ENCODE measurements at places on chromosomes 5 and 9.

DNA sequence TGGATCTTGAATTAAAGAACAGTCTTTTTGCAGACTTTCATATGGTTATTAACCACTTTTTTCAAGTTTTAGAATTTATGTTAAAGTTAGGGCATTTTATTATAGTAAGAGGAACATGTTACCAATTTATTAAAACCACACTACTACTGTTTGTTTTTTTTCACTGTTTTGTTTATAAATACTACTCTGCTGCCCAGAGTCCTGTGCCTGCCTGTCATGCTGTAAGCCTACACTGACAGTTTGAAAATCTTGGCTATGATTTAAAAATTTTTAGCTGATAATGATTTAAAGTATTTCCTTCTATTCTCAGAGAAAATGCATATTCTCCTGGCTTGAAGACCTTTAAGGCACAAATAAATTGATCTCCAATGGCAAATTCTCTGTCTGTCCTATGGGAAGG is 128.7 kb downstream of the RPS23 start:
- DNase-seq = no peak

GRCh38 chr9:14119694-14120514 is 194.0 kb downstream of the NFIB start:
- no peak for DNase-seq

DNA sequence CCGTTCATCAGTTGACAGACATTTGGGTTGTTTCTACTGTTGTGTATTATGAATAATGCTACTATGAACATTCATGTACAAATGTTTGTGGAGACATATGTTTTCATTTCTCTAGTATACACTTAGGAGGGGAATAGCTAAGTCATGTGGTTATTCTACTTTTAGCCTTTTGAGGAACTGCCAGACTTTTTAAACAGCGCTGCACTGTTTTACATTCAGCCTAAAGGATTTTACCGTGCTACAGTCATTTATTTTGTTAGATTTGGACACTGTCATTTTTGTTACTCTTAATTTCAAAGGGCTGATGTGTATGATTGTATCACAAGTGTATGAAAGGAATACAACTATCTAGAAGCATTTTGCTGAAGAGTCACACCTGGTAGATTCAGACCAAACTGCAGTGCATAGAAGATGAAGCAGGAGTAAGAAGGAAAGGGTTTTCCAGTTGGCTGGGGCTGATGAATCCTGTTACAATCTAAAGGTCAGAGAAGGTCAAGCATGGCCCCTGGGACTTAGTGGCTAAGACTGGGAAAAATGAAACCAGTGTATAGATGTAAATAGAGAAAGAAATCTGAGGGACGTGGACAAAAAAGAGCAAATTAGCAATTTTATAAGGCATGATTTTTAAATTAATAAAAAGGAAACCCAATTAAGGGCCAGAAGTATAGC is 509.7 kb downstream of the PSAT1 start:
- no peak for DNase-seq

- DNase-seq = no peak
These were observed 12.9 kb downstream of the HAND1 start for GRCh38 chr5:154465169-154465568.

- no peak for DNase-seq
These were observed 57.1 kb upstream of the ANKH start for GRCh38 chr5:14928661-14929060.

- no peak for DNase-seq
These were observed 37.0 kb upstream of the FGF1 start for GRCh38 chr5:142722896-142723295.

- DNase-seq = no peak
These were observed 28.2 kb downstream of the DBH start for GRCh38 chr9:133664173-133665050.

DNA sequence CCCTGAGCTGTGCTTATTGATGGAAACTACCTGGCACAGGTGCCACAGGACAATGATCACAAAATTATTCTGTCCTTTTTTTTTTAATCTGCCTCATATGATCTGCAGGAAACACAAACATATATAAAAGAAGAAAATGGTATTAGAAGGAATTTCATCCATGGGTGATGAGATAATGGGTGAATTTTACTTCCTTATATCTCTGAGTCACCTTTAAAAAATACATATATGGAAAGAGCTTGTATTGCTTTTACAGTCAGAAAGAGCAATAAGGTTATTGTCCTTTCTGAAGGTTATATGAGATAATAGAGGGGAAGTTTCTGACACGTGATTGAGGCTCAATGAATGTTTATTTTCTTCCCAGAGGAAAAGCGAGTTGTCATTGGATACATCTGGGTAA is 31.6 kb downstream of the NEURL1B start:
- no peak for DNase-seq

GRCh38 chr9:27261517-27262211 is 35.3 kb downstream of the EQTN start:
- DNase-seq = no peak

DNA sequence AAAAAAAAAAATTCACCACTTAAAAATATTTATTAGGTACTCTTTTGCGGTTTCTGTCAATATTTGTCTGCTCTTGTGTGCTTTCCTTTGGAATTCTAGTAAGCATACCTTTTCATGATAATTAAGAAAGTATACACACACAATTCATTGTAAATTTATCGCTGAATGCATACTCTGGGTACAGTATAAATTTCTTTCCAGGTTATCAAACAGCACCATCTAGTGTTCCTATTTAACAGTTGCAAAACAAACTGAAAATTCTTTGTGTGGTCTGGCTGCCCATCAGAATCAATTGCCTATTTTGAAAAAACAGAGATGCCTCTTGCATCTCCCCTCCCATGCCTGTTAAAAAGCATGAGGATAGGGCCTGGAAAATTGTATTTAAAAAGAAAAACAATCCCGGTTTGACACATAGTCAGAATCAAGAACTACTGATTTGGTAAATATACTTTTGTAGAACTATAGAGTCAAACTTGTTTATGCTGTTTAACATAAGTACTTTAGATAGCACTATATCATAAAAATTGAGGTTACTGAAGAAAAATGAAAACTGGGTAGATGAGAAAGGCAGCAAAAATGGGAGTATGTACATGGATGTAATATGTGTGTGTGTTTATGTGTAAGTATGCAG is 16.2 kb downstream of the PGGT1B start:
- DNase-seq = no peak

- DNase-seq = no peak
These were observed 85.6 kb upstream of the ATP10B start for GRCh38 chr5:160937570-160937969.

GRCh38 chr5:123835421-123835820 is 323.4 kb downstream of the CSNK1G3 start:
- DNase-seq = no peak

Measured in activated naive CD4-positive, alpha-beta T cell treated with anti-CD3 and anti-CD28 coated beads, Interleukin-2, amount 10 ng/mL, durations not matched to agents 7 days and 5 days (primary cell).